ENCODE measurements at places on chromosomes 4 and X.

DNA sequence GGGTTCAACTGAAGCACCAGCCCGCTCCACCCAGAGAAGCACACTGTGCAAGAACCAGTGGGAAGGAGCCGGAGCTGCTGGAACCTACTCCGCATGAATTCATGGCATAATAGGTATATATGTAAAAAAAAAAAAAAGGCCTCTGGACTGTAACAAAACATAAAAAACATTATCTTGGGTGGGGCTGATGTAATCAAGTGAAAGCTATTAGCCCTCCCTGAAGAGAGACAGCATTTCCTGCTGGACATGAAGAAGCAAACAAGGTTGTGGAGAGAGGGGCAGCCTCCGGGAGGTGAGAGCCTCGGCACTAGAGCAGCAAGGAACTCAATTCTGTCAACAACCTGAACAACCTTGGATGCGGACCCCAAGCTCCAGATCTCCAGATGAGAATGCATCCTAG, 50.7 kb downstream of the PLAC1 start:
- DNase-seq = no peak

DNA sequence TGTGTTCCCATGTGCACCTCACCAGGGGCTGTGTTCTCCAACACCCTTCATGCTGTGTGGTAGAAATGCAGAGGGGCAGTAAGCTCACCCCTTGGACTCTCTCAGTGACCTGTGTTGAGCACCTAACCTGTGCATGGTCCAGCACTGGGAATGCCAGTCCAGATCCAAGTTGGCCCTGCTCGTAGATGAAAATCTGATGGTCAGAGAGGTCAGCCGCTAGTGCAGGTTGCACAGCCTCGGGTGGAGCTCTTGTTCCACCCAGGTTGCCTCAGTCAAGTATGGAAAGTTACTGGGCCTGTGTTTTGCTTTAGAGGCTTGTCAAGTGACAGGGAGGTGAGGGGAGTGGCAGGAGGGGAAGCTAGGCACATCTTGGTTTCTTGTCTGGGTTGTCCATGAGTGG, 51.3 kb downstream of the NOP14 start:
- no peak for DNase-seq

DNA sequence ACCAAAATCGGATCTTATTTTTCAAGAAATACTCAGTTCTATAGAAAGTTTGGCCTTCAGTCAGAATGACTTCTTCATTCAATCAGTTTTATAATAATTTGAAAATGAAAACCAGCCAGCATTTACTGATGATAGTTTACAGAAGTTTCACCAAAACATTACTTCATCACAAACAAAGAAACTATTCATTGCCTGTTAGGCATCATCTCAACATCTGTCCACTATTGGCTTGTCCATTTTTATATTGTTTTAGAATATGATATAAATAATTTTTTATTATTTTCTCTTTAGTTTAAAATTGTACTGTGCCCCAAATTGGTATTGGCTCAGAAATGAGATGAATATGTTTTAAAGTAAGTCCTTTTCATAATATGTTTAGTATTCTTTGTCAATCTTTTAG, 38.4 kb downstream of the FAT4 start:
- no peak for DNase-seq

DNA sequence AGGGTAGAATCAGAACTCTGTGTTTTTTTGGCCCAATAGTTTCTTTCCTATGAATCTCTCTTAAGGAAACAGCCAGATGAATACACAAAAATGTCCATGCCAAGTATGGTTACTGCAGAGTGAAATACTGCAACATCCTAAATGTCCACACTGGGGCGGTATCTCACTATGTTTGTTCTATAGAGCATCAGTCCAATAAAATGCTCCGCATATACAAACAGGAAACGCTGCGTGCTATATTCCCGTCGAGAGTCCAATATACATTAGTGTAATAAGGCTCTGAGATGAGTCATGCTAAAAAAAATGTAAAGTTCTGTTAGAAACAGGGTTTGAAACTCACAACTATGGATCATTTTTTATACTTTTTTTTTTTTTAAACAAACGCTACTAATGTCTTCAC, 72.9 kb upstream of the ENOX2 start:
- no peak for DNase-seq

GRCh38 chrX:110723844-110724243, 71.8 kb downstream of the CHRDL1 start:
- DNase-seq = no peak

GRCh38 chr4:112637552-112637866, 566 bp downstream of the LARP7 start:
- DNase-seq = no peak

GRCh38 chrX:8233091-8233490, 62.0 kb upstream of the VCX2 start:
- DNase-seq = no peak

- no peak for DNase-seq
Measured at GRCh38 chr4:24741910-24742309, 53.5 kb upstream of the SOD3 start.

GRCh38 chr4:26867914-26868684, 7.5 kb downstream of the STIM2 start:
- no peak for DNase-seq

DNA sequence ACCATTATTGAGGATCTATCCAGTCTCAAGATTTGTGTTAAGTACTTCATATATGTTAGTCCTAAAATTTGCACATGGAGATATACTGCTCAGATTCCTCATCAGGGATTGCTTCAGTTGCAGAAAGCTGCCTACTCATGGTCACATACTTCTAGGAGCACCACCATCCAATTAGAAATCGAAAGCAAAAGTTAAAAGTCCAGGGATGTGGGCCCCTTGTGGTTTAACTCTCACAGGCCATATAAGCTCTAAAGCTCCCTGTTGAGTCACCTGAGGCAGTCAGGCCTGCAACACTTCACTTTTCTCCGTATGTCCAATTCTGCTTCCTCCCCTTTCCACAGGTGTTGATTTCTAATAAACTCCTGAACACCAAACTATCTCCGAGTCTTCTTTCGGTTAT, 84.2 kb downstream of the CNOT6L start:
- DNase-seq = no peak

GRCh38 chr4:145097331-145097820, 620 bp downstream of the ANAPC10 start:
- DNase-seq = no peak

DNA sequence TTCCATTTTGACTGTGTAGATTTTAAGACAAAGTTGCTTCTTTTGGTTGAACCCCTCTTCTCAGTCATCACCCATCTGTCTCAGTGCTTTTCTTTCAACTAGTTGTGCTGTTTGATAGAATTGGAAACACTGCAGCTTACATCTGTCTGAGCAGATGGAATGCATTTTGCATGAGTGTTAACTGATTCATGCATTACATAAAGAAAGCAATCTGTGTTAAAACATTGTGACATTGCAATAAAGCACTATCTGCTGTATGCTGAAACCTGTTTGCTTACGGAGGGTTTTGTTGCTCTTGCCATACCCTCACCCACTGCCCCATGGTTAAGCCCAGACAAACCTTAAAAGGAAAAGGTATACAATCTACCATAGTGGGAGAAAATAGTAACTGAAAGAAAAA, 47.4 kb downstream of the NRK start:
- DNase-seq = no peak

GRCh38 chr4:139085141-139085540, 69.6 kb downstream of the NOCT start:
- no peak for DNase-seq

DNA sequence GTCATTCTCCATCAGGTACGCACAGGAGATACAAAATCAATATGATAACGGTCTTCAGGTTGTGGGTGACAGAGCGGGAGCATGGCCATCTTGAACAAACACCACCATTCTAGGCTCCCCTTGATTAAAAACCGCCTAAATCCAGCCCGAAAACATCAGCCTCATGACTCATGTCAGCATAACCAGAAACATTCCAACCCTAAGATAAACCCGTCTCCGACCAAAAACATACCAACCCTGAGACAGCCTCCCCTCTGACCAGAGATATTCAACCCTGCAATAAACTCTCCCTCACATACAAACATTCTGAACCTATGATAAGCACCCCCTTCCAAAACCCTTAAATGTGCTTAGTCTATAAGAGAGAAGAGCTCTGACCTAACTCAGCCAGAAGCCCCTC, 157.9 kb downstream of the DHRSX start:
- DNase-seq = no peak

DNA sequence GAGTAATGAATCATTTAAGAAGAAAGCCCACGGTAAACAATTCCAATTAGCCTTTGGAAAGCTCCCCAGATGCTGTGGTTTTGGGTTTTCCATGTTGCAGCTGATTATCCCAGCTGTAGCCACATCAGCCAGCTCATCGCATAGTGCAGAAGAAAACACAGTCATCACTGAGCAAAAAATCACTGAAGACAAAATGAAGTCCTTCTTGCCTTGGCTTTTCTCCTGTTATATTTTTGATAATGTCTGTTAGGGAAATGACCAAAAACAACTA, 193.0 kb upstream of the C1QTNF7 start:
- no peak for DNase-seq

- no peak for DNase-seq
Measured at GRCh38 chrX:49147282-49147681, 15.3 kb upstream of the MAGIX start.

- no peak for DNase-seq
Measured at GRCh38 chr4:56698329-56698728, 17.2 kb upstream of the HOPX start.

DNA sequence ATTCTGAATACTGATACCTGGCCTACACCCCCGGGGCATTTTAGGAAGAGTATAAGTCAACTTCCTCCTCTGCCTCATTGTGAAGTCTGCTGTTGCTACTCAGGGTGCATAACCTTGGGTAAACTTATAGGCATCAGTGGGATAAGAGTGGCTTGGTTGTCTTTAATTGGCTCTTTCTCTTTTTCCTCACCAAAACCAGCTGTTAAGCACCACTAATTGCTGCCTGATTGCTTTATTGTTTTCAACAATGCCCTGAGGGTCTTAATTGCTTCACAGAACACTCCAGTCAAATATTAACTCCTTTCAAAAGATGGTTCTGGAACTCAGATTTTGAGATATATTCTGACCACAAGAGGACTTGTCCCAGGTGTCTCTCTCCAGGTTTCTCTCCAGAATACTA, 337.0 kb upstream of the MAGEB16 start:
- DNase-seq = no peak

- DNase-seq = no peak
Measured at GRCh38 chrX:122703762-122704161, 480.3 kb upstream of the GRIA3 start.

DNA sequence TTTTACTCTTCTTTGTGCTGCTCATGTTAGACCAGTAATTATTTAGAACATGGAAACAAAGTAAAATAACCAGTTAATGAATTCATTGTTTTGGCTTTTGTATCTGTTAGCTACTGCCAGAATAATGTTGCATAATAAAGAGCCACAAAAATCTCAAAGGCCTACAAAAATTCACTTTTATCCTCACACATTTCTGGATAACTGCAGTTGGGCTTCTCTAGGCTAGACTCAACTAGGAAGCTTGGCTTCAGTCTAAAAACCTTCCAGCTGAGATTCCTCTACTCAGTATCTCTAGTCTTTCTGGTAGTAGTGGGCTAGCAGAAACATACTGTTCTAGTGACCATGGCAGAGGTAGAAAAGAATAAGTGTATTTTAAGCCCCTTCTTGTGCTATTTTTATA, 73.0 kb downstream of the FAT4 start:
- no peak for DNase-seq

GRCh38 chr4:84442778-84443177, 56.3 kb downstream of the NKX6-1 start:
- DNase-seq = no peak

DNA sequence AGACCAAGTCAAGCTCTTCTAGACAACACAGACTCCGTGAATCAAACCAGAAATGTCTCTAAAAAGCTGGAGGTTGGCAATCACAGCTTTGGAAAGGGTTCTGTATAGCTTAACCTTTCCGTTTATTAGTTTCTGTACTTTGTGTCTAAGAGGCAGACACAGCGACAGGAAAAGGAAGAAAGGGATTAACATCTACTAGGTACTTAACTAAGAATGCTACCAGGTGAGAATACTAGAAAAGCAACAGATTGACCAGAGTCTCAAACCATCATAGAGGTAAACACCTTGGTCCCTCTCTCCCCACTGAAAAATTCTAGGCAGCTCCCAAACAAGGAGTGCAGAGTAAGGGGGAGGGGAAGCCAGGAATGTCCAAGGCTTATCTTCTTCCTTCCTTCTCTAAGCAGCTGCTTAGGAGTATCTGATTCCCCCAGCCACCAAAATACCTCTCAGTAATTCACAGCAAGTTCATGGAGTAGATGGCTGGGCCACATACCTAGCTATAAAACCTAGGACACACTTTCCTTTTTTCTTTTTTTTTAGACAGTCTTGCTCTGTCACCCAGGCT, 80.8 kb downstream of the APBB2 start:
- DNase-seq = no peak

GRCh38 chr4:45795135-45795534, 328.7 kb downstream of the GABRG1 start:
- DNase-seq = no peak

- no peak for DNase-seq
Measured at GRCh38 chrX:97117572-97117971, 233.9 kb downstream of the RPA4 start.

GRCh38 chrX:83509254-83509801, 1.2 kb downstream of the POU3F4 start:
- DNase-seq = no peak

GRCh38 chrX:41110801-41111625, 25.8 kb downstream of the USP9X start:
- DNase-seq = no peak

- no peak for DNase-seq
Measured at GRCh38 chr4:1022739-1023066, 11.3 kb downstream of the FGFRL1 start.

DNA sequence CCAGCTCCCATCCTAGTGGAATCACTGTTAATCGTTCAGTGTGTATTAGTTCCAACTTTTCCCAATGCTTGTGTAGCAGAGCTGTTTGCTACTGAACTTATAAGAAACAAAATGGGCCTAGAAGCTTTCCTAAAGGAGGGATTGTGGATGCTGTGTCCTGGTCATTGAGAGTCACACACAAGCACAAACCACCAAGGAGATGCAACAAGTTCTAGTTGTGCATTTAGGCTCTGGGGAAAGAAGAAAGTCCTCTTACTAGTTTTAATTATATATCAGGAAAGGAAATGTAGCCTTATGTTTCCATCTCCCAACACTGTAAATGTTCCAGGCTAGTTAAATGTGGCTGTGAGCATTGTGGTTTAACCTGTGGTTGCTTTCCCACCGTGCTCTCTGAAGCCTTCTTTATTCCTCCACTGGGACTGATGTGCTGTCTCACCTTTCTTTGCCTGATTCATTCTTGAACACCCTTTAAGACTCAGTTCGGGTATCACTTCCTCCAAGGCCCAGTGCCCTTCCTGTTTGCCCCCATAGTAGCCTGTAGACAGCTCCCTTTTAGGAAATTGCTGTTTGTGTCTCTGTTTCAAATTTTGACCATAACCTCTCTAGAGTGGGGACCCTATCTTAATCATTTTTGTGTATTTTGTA, 34.3 kb downstream of the ATP10D start:
- no peak for DNase-seq

GRCh38 chr4:169625886-169626285, 5.5 kb downstream of the CLCN3 start:
- no peak for DNase-seq

All from ecto neural progenitor cell (in vitro differentiated cells).